Upper lobe of right lung (tissue), 1 donor: ENCODE measurements at places on chromosomes 4 and X. TPM values are rescaled to one million over a fixed set of nuclear protein-coding genes. Genes with fewer than 3 reads are reported as not detected.

- H3K4me1 ChIP-seq = peaks cover 22% of the 10 kb centered on the region
- DNase-seq = no peak
- H3K4me3 ChIP-seq = no peak overlapping the region
- H3K36me3 ChIP-seq = no peaks in the 10 kb centered on the region
- no peak overlapping the region for H3K27ac ChIP-seq
- no peaks in the 10 kb centered on the region for H3K27me3 ChIP-seq
Observed at GRCh38 chr4:156949373-156949814, 22.2 kb downstream of the PDGFC start.

- H3K27ac ChIP-seq = no peak overlapping the region
- H3K36me3 ChIP-seq = no peaks in the 10 kb centered on the region
- H3K4me1 ChIP-seq = peaks cover 8% of the 10 kb centered on the region
- DNase-seq = no peak
Observed at GRCh38 chr4:14169460-14169859, 541.9 kb upstream of the BOD1L1 start.

MAGEB17 gene
- not detected for total RNA-seq

- no peak for DNase-seq
- H3K4me3 ChIP-seq = no peak overlapping the region
- no peaks in the 10 kb centered on the region for H3K36me3 ChIP-seq
- H3K27me3 ChIP-seq = no peaks in the 10 kb centered on the region
- H3K27ac ChIP-seq = no peak overlapping the region
Observed at GRCh38 chrX:135453381-135453780, 31.6 kb downstream of the SMIM10L2A start.

DNA sequence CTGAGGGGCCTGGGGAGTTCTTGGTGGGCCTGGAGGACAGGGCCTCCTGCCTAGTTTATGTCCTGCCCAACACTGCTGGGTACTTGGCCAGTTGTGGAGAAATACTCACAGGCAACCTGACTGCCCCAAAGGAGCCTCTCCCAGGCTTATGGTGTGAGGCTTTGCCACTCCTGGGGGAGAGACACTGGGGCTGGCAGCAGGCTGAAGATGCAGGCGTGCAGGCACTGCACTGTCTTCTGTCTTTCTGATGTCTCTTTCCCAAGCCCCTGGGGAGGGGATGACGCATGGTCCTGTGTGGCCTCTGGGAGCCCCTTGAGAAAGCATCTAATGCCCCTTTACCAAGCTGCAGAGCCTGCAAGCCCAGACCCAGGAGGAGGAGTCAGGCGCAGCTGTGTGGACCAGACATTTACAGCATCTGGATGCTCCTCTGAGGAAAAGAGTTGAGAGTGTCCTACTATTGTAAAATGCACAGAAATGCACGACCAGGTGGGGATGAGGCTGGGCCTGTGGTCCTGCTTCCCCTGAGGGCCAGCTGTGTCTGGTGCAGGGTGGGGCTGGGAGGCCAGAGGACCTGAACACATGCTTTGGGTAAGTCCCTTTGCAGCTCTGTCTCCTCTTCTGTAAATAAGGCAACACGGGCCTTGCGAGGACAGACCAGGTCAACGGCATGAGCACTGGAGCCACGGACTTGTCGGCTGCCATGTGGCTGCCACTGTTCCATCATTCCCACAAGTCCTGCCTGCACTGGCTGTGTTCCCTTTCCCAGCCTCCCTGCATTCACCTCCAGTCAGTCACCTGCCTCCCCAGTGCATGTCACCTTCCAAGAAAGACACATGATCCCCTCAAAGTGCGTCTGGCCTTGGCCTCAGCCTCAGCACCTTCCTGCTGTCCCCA is 8.4 kb downstream of the TMEM271 start:
- no peak overlapping the region for H3K4me3 ChIP-seq
- DNase-seq = no peak
- H3K27me3 ChIP-seq = peaks cover 26% of the 10 kb centered on the region
- H3K36me3 ChIP-seq = no peaks in the 10 kb centered on the region

GRCh38 chr4:76055016-76055415 is 19.1 kb upstream of the CXCL11 start:
- DNase-seq = no peak
- no peak overlapping the region for H3K27ac ChIP-seq
- H3K4me1 ChIP-seq = no peaks in the 10 kb centered on the region
- H3K36me3 ChIP-seq = no peaks in the 10 kb centered on the region

DNA sequence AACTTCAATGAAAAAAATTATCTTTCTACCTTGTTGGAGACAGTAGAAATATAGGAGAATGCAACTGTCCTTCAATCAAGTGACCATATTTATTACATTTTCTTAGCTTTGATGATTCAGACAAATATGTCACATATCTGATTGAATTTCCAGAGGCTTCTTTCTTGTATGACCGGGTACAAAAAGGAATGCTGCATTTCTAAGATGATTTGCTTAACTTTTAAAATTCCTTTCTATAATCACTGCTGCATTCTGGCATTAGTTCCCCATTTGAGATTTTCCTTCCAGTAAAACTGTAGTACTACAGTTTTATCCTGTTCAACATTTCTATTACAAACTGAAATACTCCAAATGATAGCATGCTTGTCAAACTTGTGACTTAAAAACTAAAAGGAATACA is 5.2 kb downstream of the MFSD8 start:
- H3K4me3 ChIP-seq = no peak overlapping the region
- no peaks in the 10 kb centered on the region for H3K4me1 ChIP-seq
- H3K27ac ChIP-seq = no peak overlapping the region
- DNase-seq = no peak
- H3K27me3 ChIP-seq = no peaks in the 10 kb centered on the region

GRCh38 chr4:67250131-67250896 is 295.0 kb downstream of the CENPC start:
- no peak for DNase-seq
- no peak overlapping the region for H3K27ac ChIP-seq
- H3K4me3 ChIP-seq = no peak overlapping the region
- H3K4me1 ChIP-seq = no peaks in the 10 kb centered on the region
- H3K36me3 ChIP-seq = no peaks in the 10 kb centered on the region
